ENCODE measurements at places on chromosomes 12 and 14. TPM values are rescaled to one million over a fixed set of nuclear protein-coding genes. Genes with fewer than 3 reads are reported as not detected.

ZNF705A gene
- not detected for polyA plus RNA-seq

- DNase-seq, result no peak
Measured at GRCh38 chr14:64234877-64235651, 59.1 kb downstream of the ESR2 start.

LGALS3 gene
- polyA plus RNA-seq, result 22.8 TPM

TPPP2 gene
- 3.6 TPM for polyA plus RNA-seq

- DNase-seq, result no peak
Measured at GRCh38 chr12:116361414-116362223, 84.1 kb upstream of the MED13L start.

- peak; percentile 49 for DNase-seq
Measured at GRCh38 chr12:55707841-55708694, at the start of gene ITGA7. Gene ITGA7, minus strand, starts transcription at chr12:55707904. Its CDS starts 222 bp downstream, at chr12:55707682.

RHOJ gene
- 21.3 TPM for polyA plus RNA-seq

TMEM260 gene
- polyA plus RNA-seq, result 39.8 TPM

GRCh38 chr12:101855364-101855884, 22.0 kb upstream of the DRAM1 start:
- no peak for DNase-seq

GRCh38 chr12:65560286-65560685, 264.0 kb upstream of the HMGA2 start:
- DNase-seq, result no peak

DNA sequence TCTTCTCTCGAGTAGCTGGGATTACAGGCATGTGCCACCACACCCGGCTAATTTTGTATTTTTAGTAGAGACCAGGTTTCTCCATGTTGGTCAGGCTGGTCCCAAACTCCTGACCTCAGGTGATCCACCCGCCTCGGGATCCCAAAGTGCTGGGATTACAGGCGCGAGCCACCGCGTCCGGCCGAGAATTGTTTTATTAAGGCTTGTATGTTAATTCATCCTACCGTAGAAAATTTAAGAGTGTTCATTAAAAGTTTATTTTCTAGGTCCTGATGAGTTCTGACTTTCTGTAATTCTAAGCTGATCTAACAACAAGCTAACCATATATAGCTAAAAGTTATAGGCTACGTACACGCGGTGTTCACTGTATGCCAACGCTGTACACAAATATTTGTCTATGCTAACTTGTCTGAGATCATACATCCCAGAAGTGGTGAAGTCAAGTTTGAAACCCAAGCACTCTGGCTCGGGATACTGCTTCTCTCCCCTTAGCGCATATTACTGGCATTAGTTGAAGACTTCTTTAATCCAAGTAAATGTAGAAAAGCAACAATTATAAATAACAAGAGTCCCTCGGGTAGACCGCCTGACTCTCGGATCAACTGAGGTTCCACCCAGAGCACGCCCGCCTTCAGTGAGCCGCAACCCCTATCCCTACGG, 570 bp upstream of the MRPS35 start:
- peak; percentile 37 for DNase-seq

DNA sequence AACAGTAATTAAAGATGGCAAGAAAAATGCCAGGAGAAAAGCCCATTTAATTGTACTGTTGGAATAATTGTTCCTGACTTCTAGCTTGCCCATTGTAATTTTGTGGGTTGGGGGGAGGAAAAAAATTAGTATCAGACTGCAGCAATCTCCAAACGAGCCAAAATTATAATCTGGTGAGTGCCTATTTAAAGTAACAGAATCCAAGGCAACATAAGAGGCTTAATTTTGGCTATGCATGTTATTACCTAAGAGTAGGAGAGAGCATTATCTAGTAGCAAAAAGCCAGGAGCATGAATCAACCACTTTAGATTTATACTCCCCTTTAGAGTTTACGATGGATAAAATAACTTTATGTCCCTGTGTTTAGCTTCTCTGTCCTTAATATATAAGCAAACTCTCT, 14.6 kb upstream of the DENND5B start:
- no peak for DNase-seq

- DNase-seq, result no peak
Measured at GRCh38 chr12:16063726-16064125, 152.6 kb downstream of the DERA start.

CLEC1B gene
- 0.87 TPM for polyA plus RNA-seq

RERG gene
- 38.7 TPM for polyA plus RNA-seq

BDKRB2 gene
- 3.4 TPM for polyA plus RNA-seq

- DNase-seq, result no peak
Measured at GRCh38 chr14:67759916-67760315, 56.5 kb downstream of the ZFYVE26 start.

GRCh38 chr12:81395431-81395830, 317.6 kb downstream of the ACSS3 start:
- no peak for DNase-seq

MARCHF9 gene
- polyA plus RNA-seq, result 25.2 TPM

MMP14 gene
- 186 TPM for polyA plus RNA-seq

DNA sequence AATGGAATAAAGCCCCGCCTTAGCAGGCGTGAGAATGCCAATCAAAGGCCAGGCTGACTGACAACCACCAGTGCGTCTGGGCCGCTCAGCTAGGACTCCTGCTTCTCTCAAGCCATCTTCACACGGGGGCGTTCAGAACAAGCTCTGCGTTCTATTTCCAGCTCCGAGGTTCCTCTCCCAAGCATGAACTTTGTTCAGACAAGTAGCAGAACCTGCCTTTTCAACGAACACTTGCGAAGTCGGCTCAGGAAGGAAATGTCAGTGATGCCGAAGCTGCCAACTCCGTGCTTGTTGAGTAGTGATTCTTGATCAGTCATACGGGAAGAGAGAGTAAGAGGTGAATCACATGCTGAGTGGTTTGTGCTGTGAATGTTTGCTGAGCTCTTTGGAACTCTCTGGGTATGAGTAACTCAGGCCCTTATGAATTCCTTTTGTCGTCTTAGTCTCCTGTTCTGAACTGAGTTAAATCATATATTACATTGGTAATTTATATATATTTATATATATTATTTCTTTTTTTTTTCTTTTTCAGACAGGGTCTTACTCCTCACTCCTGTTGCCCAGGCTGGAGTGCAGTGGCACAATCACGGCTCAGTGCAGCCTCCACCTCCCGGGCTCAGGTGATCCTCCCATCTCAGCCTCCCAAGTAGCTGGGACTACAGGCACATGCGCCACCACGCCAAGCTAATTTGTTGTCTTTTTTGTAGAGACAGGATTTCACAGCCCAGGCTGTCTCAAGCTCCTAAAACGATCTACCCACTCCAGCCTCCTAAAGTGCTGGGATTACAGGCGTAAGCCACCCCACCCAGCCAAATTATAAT, 29.4 kb upstream of the BCL7A start:
- no peak for DNase-seq

KLHL33 gene
- polyA plus RNA-seq, result 0.46 TPM

- no peak for DNase-seq
Measured at GRCh38 chr12:116651089-116651488, 86.8 kb downstream of the SPRING1 start.

GRCh38 chr12:47885566-47885965, 19.2 kb downstream of the VDR start:
- no peak for DNase-seq

GRCh38 chr14:36805131-36805559, 143.5 kb downstream of the PAX9 start:
- no peak for DNase-seq

EID3 gene
- polyA plus RNA-seq, result 5.3 TPM

- DNase-seq, result peak; percentile 76
Measured at GRCh38 chr12:93570552-93571364, 1.7 kb upstream of the SOCS2 start.

- DNase-seq, result no peak
Measured at GRCh38 chr12:2138871-2139308, 86.1 kb downstream of the CACNA1C start.

DLGAP5 gene
- 32.7 TPM for polyA plus RNA-seq

- no peak for DNase-seq
Measured at GRCh38 chr12:11821386-11822080, 172.1 kb downstream of the ETV6 start.

KLHDC1 gene
- 6.7 TPM for polyA plus RNA-seq

DNA sequence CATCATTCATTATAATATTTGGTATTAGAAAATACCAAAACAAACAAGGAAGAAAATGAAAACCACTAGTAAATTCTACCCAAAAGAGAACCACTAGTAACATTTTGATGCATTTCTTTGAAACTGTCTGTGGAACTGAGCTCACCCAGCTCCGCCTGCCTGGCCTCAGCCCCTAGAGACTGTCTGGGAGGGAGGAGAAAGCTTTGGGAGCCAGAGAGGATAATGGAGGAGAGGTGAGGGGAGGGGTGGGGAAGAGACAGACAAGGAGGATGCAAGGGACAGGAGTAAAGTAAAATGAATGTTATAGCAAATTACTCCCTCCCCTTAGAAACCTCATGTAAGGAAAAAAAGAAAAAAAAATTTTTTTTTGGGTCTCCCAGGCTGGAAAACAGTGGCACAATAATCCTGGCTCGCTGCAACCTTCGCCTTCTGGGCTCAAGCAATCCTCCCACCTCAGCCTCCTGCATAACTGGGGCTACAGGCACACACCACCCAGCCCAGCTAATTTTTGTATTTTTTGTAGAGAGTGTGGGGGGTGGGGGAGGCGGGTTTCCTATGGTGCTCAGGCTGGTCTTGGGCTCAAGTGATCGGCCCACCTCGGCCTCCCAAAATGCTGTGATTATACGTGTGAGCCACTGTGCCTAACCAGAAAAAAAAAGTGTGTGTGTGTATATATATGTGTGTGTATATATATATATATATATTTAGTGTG, 3.2 kb upstream of the MMP19 start:
- no peak for DNase-seq

GMFB gene
- 76.3 TPM for polyA plus RNA-seq

TAPBPL gene
- polyA plus RNA-seq, result 15.5 TPM

CMA1 gene
- polyA plus RNA-seq, result 0.16 TPM

DNA sequence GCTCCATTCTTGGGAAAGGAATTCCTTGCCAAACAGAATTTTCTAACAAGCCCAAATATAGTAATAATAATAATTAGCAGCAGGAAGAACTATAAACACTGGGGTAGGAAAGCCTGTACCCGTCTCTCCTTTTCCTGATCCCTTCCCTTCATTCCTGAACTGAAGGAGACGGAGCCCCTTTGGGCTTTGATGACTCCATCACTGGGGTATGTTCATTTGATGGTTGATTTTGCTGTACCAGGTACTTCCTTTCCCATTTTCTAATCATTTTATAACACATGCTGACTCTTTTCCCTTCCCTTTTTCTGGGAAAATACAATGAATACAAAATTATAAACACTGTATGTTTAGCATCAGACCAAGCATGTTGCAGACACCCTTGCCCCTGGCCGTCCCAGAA, 3.6 kb upstream of the RCOR1 start:
- DNase-seq, result no peak

- DNase-seq, result peak; percentile 15
Measured at GRCh38 chr14:65095633-65096205, 6.6 kb downstream of the MAX start.

GRCh38 chr14:43123544-43123943, 1383.5 kb downstream of the FSCB start:
- DNase-seq, result no peak

DNA sequence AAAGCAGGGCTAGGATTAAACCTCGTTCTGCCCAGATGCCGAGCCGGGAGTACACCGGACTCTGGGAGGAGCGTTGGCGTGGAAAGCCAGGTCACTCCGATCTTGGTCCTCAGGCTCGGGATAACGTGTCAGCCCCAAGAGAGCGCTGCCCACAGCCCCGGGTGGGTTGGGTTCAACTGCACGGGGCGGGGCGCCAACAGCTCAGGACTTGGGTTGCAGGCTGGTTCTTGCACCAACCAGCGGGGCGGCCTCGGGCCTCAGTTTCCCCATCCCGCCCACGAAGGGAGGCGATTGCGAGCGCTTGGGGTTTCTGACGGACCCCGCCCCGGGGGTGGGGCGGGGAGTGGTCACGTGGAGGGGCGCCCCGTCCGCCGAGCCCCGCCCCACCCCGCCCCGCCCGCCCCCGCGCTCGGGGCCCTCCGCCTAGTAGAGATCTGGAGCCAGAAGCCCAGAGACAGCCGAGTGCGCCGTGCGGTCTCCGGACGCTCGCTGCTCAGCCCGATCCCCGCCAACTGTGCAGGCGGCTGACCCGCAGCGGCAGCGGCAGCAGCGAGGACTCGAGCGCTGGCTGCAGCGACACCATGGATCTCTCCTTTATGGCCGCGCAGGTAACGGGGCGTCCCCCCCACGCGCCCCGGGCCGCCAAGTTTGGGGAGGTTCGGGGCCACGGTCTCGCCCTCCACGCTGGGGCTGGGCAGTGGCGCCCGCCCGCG, at the start of gene C14orf132:
C14orf132 (plus strand) TSS at position 443 of the 713 bp plus-strand sequence; CDS start at position 582, 139 bp downstream.
- DNase-seq, result no peak

IL23A gene
- polyA plus RNA-seq, result 0.78 TPM

DNA sequence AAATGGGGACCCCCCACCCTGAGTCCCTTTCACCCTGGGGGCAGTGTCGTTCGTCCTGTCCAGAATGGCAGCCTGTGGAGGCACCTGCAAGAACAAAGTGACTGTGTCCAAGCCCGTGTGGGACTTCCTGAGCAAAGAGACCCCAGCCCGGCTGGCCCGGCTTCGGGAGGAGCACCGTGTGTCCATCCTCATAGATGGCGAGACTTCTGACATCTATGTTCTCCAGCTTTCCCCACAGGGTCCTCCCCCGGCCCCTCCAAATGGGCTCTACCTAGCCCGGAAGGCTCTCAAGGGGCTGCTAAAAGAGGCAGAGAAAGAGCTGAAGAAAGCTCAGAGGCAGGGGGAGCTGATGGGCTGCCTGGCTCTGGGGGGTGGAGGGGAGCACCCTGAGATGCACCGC, 2.2 kb downstream of the DTX3 start:
- DNase-seq, result no peak

- DNase-seq, result no peak
Measured at GRCh38 chr12:109126784-109127183, 10.4 kb downstream of the ACACB start.

FCF1 gene
- 51.2 TPM for polyA plus RNA-seq
